ENCODE measurements at places on chromosomes 13 and 19.

DNA sequence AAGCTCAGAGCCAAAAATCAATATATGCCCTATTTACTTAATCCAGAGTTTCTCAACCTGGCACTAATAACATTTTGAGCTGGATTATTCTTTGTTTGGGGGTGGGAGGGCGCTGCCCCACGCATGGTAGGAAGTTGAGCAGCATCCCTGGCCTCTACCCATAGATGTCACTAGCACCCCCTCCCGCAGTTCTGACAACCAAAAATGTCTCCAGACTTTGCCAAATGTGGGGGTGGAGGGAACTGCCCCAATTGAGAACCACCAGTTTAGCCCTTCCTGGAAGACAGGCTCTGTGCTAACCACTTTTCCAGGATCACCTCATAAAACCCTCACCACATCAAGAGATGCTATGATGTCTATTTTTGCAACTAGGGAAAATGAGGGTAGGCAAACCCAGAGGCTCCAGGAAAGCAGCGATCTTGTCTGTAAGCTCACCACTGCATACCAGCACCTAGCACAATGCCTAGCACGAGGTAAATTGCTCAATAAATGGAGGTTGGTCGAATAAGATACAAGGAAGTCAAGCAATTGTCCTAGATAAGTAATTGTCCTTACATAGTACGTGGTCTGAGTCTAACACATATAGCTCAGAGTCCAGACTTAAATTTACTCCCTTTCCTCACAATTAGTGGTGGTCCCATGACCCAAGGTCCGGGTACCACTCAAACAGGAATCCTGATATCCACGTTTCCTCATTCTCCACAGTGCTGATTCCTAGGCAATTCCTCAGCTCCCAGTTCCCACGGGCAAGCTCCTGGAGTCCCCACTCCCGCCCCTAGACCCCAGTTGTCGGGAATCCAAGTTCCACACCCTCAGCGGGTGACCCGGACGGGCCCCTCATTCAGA, 892 bp downstream of the TRIR start:
- peak; percentile 58 for DNase-seq

- DNase-seq: no peak
These were observed 41.8 kb upstream of the NBEA start for GRCh38 chr13:34900288-34900739.

DNA sequence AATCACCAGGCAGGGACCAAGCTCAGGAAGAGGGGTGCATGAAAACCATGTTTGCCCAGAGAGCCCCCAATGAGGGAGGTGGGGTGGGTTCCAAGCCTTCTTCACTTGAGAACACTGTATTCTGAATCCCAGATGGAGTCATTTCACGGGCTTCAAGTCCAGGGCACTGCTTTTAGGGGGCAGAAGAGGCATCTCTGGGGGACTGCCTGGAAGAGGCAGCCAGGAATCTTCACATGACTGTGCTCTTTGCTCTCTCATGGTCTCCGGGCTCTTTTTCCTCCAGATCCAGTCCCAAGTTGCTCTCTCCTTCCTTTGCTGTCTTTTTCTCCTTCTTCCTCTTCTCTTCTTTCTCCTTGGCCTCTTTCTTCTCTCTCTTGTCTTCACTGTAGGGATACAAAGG, 5.7 kb downstream of the SMIM24 start:
- DNase-seq: no peak

GRCh38 chr13:51027644-51028043, 83.4 kb downstream of the C13orf42 start:
- no peak for DNase-seq

All from CD8-positive, alpha-beta T cell (primary cell).